ENCODE measurements at places on chromosomes 4 and X. TPM values are rescaled to one million over a fixed set of nuclear protein-coding genes. Genes with fewer than 3 reads are reported as not detected.

Gene SSX2
- total RNA-seq = not detected

Gene PNMA6F
- total RNA-seq = not detected

Gene HTT-AS
- total RNA-seq = not detected

Gene NKRF
- 5.0 TPM for total RNA-seq

Gene SLIT2
- 9.3 TPM for total RNA-seq

Gene USP26
- total RNA-seq = not detected

Gene EFHC2
- 0.12 TPM for total RNA-seq

Gene TMEM35A
- total RNA-seq = 4.4 TPM

Gene TEX13C
- not detected for total RNA-seq

Gene SHISA3
- 3.7 TPM for total RNA-seq

Gene ARMCX2
- 76.3 TPM for total RNA-seq

Gene HMGN5
- total RNA-seq = 2.3 TPM

Gene RBMXL3
- total RNA-seq = not detected

Gene RAB41
- not detected for total RNA-seq

Gene SPIN2A
- total RNA-seq = 1.4 TPM

Gene IBSP
- total RNA-seq = not detected

Gene CDS1
- total RNA-seq = not detected

Gene SPATA18
- total RNA-seq = 2.9 TPM

Gene SOX3
- total RNA-seq = not detected

Gene NEUROG2
- total RNA-seq = not detected

Gene TDO2
- not detected for total RNA-seq

Gene CXCL8
- total RNA-seq = 4.0 TPM

Gene TTC29
- total RNA-seq = not detected

Gene HHIP
- 8.8 TPM for total RNA-seq

Gene SHOX
- total RNA-seq = not detected

Gene TMPRSS11F
- total RNA-seq = not detected

Gene CLCN5
- 12.6 TPM for total RNA-seq

Gene SCRG1
- total RNA-seq = 1.4 TPM

Gene AFM
- total RNA-seq = not detected

Gene TBX22
- total RNA-seq = 0.12 TPM

Gene UBL4A
- 37.0 TPM for total RNA-seq

Gene FGA
- total RNA-seq = not detected

Gene MTNR1A
- not detected for total RNA-seq

Gene PNMA3
- total RNA-seq = not detected

Gene LDB2
- total RNA-seq = 16.0 TPM

Gene GPR34
- total RNA-seq = not detected
